ENCODE measurements at places on chromosomes 13 and 19.

GRCh38 chr13:54445453-54445852 lies 1416.8 kb downstream of the OLFM4 start:
- DNase-seq: no peak

DNA sequence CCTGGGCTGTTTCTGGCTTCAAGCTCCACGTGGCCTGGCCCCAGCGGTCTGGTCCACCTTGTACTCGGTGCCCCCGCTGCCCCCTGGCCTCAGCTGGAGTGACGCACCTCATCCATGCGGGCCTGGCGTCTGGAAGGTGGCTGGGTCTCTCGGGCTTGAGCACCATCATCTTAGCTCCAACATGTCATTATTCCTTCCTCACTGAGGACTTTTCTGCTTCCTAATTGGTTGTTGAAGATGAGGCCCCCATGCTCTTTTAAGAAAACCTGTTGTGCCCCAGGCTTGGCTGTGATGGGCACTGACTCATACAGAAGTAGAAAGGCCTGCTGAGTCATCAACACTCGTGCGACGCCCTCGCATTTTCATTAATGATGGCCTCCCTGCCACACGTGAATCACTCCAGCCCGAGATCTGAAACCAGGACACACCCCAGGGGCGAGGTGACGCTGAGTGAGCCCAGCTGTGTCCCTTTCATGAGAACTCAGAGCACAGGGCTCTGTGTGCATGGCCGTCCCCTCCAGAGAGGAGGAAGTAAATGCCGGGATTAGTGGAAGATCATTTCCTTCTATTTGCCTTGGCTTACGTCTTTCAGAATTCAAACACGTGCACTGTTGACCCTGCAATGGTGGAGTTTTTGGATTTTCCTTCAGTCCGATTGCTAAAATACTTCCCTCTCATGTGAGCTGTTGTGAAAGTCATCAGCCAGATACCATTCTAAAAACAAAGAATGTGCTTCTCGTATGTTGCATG lies 14.0 kb upstream of the GJA3 start:
- peak; percentile 30 for DNase-seq

DNA sequence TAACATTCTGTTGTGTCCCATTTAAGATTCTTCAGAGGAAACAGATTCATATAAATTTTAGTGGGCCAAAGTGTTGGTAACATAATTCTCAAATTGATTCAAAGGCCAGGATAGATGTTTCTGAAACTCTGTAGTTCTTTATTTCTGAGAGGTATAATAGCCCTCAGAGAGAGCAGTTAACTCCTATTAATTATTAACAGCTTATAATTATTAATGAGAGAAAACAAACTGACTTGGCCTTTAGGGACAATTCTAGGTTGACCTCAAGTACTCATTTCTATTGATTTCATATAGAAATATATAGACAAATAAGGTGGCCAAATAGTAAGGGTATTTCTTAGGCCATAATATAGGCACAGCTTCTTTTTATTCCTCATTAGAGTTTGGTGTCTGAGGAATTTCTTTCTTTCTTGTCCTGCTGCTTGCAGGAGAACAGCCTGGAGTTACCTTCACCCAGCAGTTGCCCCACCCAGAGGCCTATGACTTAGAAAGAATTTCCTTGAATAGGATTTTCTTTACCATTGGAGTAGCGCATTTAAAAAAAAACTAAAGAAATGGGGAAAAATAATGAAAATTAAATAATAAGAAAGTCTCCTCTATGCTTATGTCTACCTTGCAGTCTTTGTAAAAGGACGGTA lies 1430.1 kb upstream of the SPRY2 start:
- no peak for DNase-seq

DNA sequence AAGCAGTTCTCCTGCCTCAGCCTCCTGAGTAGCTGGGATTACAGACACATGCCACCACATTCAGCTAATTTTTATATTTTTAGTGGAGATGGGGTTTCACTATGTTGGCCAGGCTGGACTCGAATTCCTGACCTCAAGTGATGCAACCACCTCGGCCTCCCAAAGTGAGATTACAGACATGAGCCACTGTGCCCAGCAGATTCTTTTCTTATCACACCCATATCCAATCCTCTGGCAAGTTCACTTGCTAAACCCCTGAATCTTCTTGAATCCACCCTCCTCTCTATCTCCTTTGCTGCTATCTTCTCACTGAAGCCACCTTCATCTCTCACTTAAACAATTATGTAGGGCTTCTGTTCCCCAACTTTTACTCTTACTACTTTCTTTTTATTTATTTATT lies 17.5 kb downstream of the TMEM143 start:
- DNase-seq: no peak

- peak; percentile 22 for DNase-seq
Measured at GRCh38 chr19:45440873-45441654, 17.3 kb upstream of the ERCC1 start.

DNA sequence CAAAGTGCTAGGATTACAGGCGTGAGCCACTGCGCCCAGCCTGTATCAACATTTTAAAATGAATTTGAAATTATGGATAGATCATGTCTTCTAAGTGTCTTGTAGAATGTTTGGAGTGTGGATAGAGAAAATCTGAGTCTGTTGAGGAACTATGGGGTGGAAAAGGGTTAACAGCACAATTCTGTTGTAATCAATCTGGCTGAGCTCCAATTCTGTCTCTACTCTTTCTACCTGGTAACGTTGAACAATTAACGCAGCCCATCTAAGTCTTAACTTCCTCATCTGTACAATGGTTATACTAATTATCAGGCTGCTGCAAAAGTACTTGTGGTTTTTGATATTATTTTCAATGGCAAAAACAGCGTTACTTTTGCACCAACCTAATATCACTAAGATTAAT lies 4.1 kb downstream of the FPR2 start:
- DNase-seq: no peak

GRCh38 chr13:74774264-74774663 lies 640.1 kb upstream of the KLF12 start:
- DNase-seq: no peak

DNA sequence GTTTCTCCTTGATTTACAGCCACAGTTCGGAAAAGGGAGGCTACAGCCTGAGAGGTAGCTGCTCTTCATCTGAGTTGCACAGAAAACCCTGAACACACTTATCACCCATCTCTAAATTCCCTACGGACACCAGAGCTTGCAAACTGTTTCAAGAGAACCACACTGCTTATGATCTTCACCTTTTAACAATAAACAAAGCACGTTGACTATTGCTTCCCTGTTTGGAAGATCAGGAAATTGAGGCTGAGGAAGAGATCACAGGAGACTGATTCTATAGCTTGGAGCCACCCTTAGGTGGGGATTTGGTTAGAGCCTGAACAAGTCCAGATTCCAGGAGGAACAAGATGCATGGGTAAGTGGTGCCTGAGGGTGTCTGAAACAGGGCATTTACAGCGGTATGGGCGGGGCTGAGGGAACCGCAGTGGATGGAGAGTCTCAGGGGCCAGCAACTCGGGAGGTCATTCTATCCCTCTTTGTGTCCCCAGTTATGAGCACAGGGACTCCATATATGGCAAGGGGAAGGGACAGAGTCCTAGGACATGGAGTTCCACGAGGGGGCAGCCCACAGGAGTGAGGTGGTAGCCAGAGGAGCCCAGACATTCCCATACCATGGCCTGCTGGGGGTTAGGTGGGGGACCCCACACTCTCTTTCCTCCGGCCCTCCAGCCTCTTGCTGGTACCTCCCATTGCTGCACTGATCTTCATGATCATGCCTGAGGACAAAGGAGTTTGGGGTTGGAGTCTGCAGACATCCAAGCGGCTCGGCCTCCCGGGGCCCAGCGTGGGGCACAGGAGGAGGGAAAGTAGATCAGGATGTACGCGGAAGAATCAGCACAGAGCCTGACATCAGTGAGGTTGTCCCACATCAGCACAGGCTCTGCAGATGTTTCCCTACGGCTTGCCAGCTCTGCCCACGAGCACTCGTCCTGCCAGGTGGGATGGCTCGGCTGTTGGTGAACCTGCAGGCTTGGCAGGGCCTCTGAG lies 162.3 kb upstream of the ZNF536 start:
- no peak for DNase-seq

DNA sequence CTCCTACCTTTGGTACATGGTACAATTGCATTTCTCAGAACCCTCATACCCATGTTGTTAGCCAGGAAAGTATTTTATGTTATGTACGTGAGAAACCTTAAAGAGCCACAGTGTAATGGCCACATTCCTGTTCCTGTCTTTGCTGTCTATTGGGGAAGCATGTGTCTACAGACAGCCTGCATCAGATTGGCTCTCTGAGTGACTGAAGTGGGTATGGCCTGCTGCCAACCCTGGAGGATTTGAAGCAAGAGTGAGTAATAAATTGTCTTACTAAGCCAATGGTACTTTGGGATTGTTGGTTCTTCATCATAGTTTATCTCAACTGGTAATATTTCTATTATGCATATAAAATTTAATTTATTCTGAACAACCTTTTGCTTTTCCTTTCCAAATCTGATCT lies 574.1 kb downstream of the LMO7 start:
- no peak for DNase-seq

- DNase-seq: no peak
Measured at GRCh38 chr13:65445340-65445739, 1784.8 kb downstream of the PCDH9 start.

GRCh38 chr19:2221918-2222317 lies 14.2 kb downstream of the PLEKHJ1 start:
- no peak for DNase-seq

GRCh38 chr19:14430712-14431111 lies 2.4 kb upstream of the PKN1 start:
- no peak for DNase-seq

- no peak for DNase-seq
Measured at GRCh38 chr13:51006067-51006845, 96.7 kb downstream of the RNASEH2B start.

DNA sequence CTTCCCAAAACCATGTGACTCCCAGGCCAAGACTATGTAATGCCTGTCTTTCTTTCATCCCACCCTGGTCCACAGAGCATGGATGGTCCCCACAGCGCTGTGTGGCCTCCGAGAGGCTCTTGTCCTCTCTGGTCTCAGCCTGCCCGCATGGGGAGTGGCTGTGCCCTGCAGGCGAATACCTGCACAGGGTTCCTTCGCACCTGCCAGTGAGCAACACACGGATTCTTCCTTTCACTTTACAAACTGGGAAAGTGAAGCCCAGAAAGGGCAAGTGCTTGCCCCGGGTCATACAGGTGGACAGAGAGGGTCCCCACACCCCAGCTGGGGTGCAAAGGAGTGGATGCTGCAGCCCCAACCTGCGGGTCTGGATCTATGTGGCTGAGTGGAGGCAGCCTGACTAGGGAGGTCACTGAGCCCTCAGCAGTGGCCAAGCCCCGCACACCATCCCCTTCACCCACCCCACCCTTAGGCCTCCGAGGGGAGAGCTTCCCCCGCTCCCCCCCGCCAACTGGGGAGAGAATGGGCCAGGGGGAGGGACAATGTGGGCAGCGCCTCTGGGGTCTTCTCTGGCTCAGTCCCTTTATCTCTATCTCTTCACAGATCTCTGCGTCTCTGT lies 747 bp upstream of the MARK4 start:
- DNase-seq: no peak

- no peak for DNase-seq
Measured at GRCh38 chr13:39201180-39201579, 162.9 kb downstream of the NHLRC3 start.

DNA sequence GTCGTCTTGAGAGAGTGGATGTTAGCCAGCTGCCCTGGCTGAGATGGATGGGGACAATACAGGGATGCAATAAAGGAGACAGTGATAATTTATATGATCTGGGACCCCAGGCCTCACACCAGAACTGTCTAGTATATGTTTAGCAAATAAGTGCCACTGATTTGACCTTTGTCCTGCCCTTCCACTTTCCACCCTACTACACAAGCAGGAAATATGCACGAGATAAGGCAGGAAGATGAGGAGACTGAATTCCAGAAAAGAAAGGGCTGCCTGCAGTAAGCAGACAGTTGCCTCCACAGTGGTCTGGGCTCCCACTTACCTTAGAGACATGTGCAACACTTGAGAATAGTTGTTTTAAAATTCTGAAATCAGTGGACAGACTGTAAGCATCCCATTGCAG lies 80.2 kb upstream of the ZNF91 start:
- DNase-seq: no peak

DNA sequence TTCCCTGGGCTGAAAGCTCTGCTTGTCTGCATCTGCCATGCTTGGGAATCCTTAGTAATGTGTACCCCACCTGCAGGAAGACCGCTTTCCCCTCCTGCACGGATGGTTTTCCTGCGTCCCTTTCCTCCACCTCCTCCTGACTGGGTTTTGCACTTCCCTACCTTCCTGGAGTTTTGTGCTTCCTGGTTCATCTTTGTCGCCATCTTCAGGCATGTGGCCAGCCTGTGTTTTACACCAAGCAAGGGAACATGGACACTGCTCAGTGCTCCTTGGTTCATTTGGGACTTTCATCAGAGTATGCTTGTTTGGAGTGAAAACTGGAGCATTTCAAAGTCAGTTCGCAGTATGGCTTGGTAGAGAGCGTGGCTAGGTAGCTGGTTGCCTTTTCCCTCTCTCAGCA lies 30.7 kb downstream of the ERICH6B start:
- DNase-seq: no peak

- no peak for DNase-seq
Measured at GRCh38 chr13:84279166-84279565, 396.9 kb upstream of the SLITRK1 start.

DNA sequence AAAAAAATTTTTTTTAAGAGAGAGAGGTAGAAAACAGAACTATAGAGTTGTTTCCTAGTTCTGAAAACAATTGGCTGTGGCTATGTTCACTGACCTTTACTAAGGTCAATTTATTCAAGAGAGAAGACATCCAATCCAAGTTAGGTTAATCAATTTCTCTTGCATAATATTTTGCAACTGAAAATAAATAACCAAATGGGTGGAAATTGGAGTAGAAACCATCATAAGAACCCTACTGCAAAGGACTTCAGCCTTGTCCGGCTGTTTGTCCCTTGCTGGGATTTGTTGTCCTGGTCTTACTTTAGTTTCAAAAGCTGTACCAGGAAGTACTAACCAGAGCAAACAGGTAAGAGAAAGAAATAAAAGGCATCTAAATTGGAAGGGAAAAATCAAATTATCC lies 23.3 kb upstream of the ZC3H13 start:
- DNase-seq: no peak

GRCh38 chr19:52224211-52224610 lies 34.4 kb downstream of the PPP2R1A start:
- no peak for DNase-seq

DNA sequence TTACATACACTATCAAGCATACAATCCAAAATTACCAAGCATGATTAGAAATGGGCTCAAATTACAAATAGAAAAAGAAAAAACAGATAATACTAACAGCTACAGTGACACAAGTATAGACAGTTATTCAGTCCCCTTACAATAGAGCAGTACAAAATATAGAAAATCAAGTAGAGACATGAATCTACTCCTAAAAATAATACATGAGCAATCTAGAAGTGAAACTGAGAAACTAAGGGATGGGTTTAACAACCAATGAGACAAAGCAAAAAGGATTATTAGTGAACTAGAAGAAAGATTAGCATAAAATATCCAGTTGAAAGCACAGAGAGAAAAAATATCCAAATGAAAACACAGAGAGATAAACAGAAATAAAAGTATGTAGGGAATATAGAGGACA lies 426.7 kb downstream of the TBC1D4 start:
- DNase-seq: no peak

GRCh38 chr13:76848596-76848995 lies 37.6 kb downstream of the KCTD12 start:
- no peak for DNase-seq
